ENCODE measurements at places on chromosomes 7 and 10.

DNA sequence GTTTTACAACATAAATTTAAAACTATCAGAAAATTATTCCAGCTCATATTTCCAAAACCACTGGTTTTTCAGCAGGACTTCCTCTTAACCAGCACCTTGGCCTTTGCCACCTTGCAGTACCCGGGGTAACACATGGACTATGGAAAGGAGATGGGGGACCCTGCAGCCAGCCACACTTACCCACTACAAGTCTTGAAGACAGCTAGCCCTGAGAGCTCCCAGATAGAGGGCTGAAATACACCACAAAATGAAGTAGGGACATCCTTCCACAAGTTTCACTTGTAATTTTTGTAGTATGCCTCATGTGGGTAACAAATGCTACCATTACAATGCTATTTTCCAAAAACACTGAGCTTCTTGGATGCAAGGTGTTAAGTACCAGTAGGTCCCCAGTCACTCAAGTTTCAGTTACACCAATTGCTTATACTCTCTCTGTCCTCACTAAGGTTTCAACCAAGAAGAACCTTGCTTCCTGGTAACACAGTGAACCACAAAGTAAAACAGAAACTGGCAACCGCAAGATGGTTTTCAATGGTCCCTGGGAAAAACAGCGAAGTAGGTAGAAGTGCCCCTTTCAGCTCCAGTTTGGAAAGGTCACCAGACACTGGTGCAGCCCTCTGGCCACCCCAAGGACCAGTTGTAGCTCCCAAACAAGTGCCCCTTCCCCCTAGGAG, 110.9 kb downstream of the SGMS1 start:
- no peak for DNase-seq

- DNase-seq = no peak
Observed at GRCh38 chr7:51446356-51446755, 129.7 kb upstream of the COBL start.

DNA sequence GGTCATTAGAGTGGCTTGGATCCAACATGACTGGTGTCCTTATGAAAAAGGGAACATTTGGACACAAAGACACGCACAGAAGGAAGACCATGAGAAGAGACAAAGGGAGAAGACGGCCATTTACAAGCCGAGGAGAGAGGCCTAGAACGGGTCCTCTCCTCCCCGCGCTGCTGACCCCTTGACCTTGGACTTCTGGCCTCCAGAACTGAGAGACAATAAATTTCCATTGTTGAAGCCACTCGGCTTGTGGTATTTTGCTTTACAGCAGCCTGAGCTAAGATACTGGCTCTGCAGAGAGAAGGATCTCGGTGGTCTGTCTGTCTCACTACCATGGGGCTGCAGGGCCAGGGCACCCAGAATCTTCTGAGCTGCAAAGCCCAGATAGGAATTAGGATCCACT, 38.1 kb upstream of the ECHDC3 start:
- no peak for DNase-seq

DNA sequence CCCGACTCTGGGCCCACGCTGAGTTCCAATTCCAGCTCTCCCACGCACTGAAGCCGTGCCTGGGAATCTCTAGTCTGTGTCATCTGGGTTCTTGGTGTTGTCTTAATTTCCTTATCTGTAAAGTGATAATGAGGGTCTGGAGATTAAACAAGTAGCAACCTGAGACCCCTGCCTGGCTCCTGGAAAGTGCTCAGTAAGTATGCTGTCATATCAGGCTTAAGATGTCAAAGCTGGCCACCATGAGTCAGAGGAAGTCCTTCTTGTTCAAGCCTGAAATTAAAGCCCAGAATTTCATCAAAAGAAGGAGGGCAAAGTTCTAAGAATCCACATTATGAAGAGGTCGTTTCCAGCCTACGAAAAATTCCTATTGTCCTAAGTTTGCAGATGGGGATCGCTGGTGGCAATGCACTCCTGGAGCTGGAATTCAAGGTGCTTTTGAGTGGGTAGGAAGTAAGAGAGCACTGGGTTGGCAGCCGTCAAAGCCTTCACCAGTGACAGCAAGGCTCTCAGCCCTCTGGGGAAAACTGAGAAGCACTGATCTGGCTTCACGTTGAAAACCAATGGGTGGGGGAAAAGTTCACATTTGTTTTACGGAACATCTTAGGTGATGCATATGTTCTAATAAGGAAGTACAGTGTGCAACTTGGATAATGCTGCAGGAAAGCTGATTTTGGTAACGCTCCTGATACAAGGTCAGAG, 50.3 kb upstream of the NCAPG2 start:
- DNase-seq = no peak

DNA sequence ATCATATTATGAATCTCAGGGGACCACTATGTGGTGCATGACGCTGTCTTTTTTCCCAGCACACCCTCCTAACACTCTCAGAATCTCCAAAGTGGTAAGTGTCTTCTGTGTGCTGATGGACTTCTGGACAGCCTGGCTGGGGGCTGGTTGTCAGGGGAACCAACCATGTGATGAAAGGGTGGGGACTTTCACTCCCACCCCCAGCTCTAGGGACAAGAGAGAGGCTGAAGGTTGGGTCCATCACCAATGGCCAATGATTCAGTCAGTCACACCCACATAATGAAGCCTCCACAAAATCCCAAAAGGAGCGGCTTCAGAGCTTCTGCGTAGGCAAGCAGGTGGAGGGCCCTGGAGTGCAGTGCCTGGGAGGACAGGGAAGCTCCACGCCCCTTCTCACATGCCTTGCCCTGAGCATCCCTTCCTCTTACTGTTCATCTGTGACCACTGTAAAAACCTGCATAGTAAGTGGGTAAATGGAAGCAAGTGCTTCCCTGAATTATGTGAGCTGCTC, 44.6 kb downstream of the RASGEF1A start:
- no peak for DNase-seq

DNA sequence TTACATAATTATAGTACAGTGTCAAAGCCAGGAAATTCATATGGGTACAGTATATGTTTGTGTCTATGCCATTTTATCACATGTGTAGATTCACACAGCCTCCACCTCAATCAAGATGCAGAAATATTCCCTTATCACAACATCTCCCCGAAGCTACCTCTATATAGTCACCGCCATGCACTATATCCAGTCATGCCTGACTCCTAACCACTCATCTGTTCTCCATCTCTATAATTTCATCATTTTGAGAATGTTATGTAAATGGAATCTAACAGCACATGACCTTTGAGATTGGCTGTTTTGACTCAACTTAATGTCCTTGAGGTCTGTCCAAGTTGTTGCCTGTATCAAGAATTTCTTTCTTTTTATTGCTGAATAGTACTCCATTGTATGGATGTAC, 22.3 kb upstream of the SLC25A13 start:
- no peak for DNase-seq

DNA sequence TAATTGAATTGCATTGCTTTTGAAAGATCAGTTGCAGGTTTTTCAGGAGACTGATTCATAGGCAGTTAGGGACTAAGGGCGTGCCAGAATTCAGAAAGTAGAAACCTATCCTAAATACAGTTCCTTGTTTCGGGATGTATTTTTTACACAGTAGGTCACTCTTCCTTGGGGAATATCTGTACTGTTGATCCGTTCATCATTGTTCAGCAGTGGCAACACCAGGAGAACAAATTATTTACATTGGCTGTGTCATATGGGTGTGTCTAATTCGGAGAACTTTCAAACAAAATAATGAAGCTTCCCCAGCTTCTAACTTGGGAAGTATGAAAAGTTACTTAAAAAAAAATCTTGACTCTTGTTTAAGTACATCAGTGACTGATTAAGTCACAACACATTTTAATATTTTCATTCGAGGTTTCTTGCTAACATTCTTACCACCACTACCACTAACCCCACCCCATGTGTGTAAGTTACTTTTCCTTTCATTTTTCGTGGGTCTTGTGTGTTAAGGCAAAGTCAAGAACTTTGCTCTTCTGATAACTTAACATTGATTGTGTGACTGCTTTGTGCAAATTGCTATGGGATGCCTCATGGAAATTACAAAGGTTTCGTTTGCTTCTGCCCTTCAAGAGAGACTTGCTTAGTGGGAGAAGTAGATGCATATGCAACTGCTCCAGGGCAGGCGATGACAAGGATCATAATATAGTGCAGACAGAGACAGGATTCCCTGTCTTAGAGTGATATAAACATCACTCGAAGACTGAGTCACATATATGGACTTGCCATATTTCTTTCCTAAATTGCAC, 43.8 kb upstream of the RPA3 start:
- peak; percentile 38 for DNase-seq

DNA sequence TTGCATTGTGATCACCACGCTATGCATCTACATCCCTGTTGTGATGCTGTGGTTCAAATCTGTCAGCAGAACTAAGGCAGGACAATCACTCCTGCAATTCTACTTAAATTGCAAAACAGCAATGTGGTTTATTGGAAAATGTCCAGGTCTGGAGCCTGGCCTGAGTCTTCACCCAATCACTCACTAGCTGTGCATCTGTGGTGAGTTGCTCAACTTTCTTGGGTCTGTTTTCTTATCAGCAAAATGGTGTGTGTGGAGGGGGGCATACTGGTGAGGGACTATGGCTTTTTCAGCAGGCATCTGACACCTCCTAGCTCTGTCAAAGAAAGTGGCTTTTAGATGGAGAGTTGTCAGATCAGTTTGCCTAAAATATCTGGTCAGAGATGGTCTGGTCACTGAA, 108.3 kb upstream of the FEZF1 start:
- DNase-seq = no peak

DNA sequence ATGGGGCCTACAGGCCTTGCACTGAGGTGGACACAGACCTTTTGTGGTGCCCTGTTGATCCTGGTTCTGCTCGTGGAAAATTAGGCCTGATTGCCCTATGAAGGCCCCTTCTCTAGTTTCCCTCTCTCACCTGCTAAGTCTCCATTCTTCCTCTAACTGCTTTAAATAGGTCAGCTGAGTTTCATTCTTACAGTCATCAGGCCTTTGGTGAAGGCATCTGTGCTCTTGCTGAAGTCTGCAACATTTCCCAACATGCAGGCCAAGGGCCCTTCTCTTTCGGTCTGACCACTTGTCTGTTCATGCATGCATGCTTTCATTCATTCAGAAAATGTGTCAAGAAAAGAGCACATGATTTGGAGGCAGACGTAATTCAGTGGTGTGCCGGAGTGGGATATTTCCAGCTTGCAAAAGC, 244.0 kb downstream of the BUB3 start:
- DNase-seq = no peak

- DNase-seq = no peak
Observed at GRCh38 chr10:12972146-12972545, 29.4 kb downstream of the CCDC3 start.

GRCh38 chr7:121638286-121638685, 234.7 kb upstream of the PTPRZ1 start:
- no peak for DNase-seq

DNA sequence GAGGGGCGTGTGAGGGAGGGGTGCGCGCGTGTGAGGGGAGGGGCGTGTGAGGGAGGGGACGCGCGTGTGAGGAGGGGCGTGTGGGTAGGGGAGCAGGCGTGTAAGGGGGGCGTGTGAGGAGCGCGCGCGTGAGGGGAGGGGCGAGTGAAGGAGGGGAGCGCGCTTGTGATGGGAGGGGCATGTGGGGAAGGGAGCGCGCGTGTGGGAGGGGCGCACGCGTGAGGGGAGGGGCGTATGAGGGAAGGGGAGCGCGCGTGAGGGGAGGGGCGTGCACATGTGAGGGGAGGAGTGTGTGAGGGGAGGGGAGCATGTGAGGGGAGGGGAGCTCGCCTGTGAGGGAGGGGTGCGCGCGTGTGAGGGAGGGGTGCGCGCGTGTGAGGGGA, 19.1 kb downstream of the MXI1 start:
- no peak for DNase-seq

GRCh38 chr7:80263333-80263732, 128.7 kb downstream of the GNAI1 start:
- no peak for DNase-seq

- DNase-seq = no peak
Observed at GRCh38 chr10:51206500-51206899, 132.2 kb downstream of the PRKG1 start.

- no peak for DNase-seq
Observed at GRCh38 chr10:4474829-4475228, 351.2 kb upstream of the AKR1E2 start.

DNA sequence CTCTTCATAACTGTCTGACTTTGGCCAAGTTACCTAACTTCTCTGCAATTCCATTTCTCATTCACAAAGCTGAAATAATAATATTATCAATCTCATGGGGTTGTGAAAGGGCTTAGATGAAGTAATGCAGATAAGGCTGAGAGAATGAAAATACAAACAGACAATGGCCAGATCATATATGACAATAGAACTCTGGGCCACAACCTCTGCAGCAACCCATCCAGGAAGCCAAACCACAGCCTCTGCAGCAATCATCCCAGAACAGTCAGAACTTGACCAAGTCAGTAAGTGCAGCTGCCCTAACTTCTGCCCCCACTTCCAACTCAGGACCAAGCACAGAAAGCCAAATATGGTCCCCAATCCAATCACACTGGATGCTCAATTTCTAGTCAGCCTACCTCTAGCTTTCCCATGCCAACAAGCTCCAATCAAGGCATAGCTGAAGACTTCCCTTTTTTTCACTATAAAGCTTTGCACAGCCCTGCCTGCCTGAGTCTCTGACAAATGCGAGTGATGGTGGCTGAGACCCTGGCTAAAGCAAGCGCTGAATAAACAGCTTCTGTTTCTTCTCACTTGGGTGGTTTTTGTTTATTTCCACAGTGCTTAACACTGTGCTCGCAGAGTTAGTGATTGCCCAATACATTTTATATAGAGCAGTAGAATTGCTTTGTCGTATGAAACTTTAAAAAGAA, 34.8 kb upstream of the TNPO3 start:
- no peak for DNase-seq

DNA sequence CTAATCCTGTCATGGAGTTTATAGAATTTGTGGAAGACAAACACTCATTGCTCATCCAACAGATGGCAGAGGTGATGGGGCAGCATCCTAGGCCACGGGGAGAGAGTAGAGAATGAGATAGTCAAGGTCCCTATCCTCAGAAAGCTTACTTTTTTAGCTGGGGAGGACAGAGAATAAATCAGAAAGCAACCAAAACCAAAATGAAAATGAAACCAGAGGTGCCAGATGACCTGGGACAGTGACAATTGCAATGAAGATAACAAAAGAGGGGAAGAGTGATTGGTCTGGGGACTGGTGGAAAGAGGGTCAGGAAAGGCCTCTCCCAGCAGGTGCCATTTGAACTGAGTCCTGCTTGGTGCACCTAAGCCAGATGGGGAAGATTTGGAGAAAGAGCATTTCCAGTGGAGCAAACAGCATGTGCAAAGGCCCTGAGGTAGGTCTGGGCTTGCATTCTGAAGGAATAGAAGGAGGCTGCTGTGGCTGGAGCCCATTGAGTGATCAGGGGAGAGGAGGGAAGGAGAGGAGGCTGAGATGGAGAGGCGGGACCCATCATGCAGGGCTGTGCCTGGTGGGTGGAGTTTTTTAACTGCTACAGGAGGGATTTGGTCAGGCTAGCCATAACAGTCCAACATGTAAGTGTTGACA, 164.1 kb downstream of the RPS24 start:
- no peak for DNase-seq

DNA sequence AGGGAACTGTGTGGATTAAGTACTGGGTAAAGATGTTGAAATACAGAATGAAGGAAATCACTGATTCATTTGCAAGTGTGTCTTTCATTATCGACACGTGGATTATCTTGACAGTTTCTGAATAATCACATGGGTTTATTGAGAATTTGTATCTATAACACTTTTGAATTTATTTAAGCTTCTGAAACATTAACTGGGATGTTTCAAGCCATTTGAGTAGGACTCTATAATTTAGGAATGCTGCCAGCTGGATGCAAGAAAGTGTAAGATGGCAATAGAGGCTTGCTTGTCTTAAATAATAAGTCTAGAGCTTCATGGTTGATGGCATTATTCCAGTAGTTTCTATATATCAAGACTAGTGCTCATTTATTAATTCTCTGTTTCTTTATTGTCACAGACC, 1100.7 kb upstream of the GHITM start:
- DNase-seq = no peak

Data from AG04449 (cell line).